Left ventricle myocardium superior (tissue), 1 donor: ENCODE measurements at places on chromosomes 4 and X.

GRCh38 chrX:15564981-15565579, 35.7 kb downstream of the ACE2 start:
- peak; percentile 63 for DNase-seq

GRCh38 chr4:83850435-83850834, 314.5 kb downstream of the GPAT3 start:
- DNase-seq: no peak

DNA sequence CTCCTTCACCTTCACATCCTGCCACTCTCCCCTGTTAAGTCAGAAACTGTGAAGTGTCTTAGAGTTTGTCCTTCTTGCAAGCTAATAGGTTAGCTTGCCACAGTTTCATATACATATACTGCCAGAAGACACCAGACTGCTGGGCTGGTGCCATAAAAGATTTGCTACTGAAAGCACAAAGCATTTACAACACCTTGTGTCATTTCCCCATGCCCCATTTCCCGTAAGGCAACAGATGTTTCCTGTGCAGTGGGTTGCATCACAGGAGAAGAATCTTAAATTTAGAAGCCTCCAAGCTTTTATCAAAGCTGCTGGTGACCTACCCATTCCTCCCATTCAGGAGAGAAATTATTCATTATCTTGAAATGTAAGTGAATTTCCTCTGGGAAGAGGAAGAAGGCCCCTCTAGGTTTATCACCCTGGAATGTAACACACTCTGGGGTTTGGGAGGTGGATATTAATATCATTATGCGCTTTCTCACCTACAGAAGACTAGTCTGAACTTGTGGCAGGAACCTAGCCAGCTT, 34.5 kb upstream of the RAB33B start:
- no peak for DNase-seq

- DNase-seq: no peak
Observed at GRCh38 chr4:142278663-142279062, 567.4 kb downstream of the INPP4B start.

DNA sequence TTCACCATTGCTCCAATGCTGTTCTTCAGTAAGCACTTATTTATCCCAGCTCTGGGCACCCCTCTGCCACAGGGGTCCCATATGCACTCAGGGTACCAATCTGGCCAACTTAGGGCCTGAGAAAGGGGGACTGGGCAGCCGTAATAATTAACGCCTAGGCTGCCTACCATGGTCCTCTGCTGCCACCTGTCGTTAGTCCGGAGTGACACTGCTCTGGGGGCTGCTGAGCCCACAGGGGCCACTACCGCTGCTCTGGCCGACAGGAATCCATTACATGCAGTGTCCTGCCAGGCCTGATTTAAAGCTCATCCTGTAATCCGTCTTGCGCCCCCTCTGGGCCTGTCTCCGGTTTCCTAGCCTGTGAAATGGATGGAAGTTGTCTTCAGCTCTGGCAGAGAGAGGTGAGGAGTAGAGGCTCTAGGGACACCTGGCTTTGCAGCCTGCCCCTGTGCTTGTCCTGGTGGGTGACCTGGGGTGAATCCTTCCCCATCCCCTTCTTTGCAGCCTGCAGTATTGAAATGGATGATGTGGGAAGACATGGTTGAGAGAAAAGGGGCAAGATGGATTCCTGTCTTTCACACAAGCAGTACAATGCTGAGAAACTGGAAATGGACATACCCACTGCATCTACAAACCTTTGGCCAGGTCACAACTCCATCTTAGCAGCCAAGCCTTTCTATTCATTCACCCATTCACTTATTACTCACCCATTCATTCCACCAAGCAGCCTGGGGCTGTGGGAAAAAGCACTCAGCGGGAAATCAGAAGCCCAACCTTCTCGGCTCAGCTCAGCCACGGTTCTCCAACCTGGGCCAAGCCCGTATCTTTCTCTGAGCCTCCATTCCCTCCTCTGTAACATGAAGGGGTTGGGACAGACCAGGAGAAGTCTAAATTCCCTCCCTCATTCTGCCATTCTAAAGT, 116.3 kb upstream of the NALF2 start:
- peak; percentile 54 for DNase-seq
